Small intestine (tissue), 16 donors: ENCODE measurements at places on chromosomes 16 and 17. TPM values are rescaled to one million over a fixed set of nuclear protein-coding genes. Genes with fewer than 3 reads are reported as not detected.

Gene KRT24
- polyA plus RNA-seq: 0.48 TPM

- H3K4me3 ChIP-seq: no peak overlapping the region
- peak overlapping the region; percentile 4 for H3K27ac ChIP-seq
- H3K36me3 ChIP-seq: peaks cover 14% of the 10 kb centered on the region
- DNase-seq: no peak
- H3K27me3 ChIP-seq: peaks cover 2% of the 10 kb centered on the region
Observed at GRCh38 chr17:81093619-81094508, 58.9 kb downstream of the BAIAP2 start.

DNA sequence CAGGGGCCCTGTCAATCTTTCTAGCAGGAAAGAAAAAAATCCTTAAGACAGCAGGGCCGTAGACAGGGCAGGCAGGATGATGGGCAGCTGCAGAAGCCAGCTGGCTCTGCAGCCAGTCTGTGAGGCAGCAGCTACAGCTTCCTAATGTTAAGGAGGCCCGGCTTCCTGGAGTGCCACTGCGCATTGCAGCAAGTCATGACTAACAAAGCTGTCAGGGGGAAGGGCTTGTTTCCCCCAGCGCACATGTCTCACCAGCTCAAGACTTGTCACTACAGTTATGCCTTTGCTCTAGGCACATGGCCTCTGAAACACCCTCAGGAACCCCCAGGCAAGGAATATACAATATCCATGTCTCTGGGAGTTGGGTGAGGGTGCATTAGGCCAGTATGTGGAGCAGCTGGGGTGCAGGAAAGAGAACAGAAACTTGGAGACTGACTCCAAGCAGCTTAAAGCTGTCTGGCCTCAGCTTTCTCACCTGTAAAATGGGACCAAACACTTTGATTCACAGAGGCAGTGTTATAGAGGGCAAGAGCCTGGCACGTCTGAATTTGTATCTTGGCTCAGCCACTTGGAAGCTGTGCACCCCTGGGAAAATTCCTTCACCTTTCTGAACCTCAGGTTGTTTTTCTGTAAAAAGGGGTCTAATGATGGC lies 220.0 kb downstream of the HAPSTR1 start:
- no peak overlapping the region for H3K4me3 ChIP-seq
- H3K27me3 ChIP-seq: no peaks in the 10 kb centered on the region
- H3K36me3 ChIP-seq: no peaks in the 10 kb centered on the region
- no peak for DNase-seq
- no peak overlapping the region for H3K27ac ChIP-seq

Gene MYH2
- polyA plus RNA-seq: 0.27 TPM

DNA sequence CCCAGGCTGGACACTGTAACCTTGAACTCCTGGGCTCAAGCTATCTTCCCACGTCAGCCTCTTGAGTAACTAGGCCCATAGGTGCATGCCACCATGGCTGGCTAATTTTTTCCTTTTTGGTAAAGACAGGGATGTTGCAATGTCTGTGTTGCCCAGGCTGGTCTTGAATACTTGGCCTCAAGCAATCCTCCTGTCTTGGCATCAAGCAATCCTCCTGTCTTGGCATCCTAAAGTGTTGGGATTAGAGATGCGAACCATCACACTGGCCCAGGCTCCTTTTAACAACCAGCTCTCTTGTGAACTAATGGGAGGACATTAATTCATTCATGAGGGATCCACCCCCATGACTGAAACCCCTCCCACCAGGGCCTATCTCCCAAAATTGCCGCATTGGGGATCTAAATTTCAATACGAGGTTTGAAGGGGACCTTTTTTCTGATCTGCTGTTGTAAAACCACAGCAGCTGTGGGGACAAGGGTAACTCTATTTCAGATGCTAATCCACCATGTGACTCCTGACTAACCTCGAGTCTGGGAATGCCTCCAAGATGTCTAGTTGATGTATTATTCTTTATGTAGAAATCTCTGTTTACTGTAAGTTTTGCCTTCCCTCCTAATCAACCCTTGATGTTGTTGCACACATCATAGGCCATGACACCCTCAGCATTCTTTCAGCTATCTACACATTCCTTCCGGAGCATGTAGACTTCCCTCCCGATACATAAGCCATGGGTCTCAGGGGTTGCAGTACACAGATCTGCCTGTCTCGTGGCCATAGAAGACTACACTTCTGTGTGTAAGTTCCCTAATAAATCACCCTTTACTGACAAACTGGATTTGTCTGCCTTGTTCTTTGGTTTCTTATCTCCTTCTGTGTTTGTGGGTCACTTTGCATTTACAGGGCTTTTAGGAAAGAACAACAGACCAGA lies 37.6 kb downstream of the RNF112 start:
- H3K27me3 ChIP-seq: no peaks in the 10 kb centered on the region
- H3K4me1 ChIP-seq: no peaks in the 10 kb centered on the region
- no peak for DNase-seq
- no peak overlapping the region for H3K4me3 ChIP-seq
- H3K27ac ChIP-seq: peak overlapping the region; percentile 85

Gene NT5C3B
- 10.5 TPM for polyA plus RNA-seq

Gene CCDC200
- polyA plus RNA-seq: 54.2 TPM

DNA sequence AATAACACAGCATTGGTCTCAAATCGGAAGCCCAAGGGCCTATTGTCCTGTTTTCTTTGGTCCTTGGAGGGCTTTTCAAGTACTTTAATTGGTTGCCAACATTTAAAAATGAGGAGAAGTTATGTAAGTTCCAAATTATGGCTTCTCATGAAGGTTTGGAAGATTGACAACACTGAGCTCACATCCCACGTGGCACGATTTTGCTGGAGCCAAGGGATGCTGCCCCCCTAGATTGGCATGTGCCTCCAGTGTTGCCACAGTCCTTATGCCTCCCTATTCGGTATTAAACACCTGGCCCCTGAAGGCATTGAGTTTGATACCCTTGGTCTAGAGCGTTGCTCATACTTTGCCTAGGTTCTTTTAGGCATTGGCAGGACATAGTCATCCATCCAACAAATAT lies 108.0 kb downstream of the ZNF18 start:
- no peaks in the 10 kb centered on the region for H3K27me3 ChIP-seq
- DNase-seq: no peak
- H3K27ac ChIP-seq: no peak overlapping the region
- no peak overlapping the region for H3K4me3 ChIP-seq
- no peaks in the 10 kb centered on the region for H3K36me3 ChIP-seq
- no peaks in the 10 kb centered on the region for H3K4me1 ChIP-seq

DNA sequence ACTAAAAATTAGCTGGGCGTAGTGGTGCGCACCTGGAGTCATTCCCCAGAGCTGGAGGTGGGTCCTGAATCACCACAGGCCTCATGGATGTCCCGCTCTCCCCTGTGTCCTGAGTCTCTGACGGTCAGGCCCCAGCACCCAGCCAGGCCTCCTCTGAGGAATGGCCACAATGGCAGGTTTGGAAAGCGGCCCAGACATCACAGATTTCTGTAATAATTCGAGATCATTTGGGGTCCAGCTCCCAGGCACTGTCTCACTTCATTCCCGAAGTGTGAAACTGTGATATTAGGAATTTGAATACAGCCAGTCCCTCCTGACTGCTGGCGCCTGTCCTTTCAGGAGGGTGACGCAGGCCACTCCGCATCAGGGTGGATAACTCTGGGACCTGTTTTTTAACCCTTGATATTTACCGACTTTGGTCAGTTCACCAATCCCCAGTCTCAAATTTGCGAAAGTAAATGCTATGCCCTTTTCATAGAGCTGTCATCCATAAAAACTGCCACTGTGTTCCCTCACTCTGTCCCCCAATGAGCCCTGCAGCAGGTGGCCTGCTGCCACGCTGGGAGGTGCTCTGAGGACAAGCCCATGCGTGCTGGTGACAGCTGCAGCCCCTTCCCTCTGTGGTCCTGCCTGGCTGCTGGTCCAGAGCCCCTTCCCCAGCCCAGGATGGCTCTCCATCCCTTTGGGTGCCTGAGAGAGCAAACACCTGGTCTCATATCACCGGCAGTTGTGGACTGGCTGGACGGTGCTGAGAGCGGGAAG lies 28.3 kb upstream of the RPTOR start:
- no peaks in the 10 kb centered on the region for H3K4me1 ChIP-seq
- no peak for DNase-seq
- H3K36me3 ChIP-seq: no peaks in the 10 kb centered on the region
- no peak overlapping the region for H3K4me3 ChIP-seq
- no peaks in the 10 kb centered on the region for H3K27me3 ChIP-seq
- H3K27ac ChIP-seq: no peak overlapping the region

Gene KRTAP3-2
- not detected for polyA plus RNA-seq

DNA sequence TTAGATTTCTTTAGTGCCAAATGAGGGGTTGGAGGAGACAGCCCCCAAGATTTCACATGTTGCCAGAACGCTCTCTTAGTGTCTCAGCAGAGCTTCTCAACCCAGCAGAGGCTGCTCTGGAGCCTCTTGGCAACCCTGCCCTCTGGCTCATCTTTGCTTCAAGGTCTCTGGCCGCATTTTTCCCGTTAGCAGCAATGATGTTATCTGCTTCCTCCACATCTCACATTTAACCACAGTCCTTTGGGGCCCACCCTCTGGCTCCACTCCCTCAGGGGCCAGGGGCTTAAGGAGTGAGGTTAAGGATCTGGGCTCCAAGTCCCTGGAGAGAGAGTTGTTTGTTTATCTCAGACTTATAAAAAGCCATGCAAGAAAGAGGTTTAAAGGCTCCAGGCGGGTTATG lies 3.3 kb upstream of the XYLT1 start:
- H3K27me3 ChIP-seq: no peaks in the 10 kb centered on the region
- no peak for DNase-seq
- H3K4me3 ChIP-seq: no peak overlapping the region
- no peak overlapping the region for H3K27ac ChIP-seq
- peaks cover 5% of the 10 kb centered on the region for H3K4me1 ChIP-seq
- no peaks in the 10 kb centered on the region for H3K36me3 ChIP-seq

Gene PTX4
- not detected for polyA plus RNA-seq

- H3K4me3 ChIP-seq: no peak overlapping the region
- no peak overlapping the region for H3K27ac ChIP-seq
- no peaks in the 10 kb centered on the region for H3K27me3 ChIP-seq
- no peaks in the 10 kb centered on the region for H3K36me3 ChIP-seq
- H3K4me1 ChIP-seq: no peaks in the 10 kb centered on the region
Observed at GRCh38 chr16:5066511-5066910, 755 bp upstream of the C16orf89 start.
